Ureter (tissue), 1 donor: ENCODE measurements at places on chromosomes 1 and 21.

DNA sequence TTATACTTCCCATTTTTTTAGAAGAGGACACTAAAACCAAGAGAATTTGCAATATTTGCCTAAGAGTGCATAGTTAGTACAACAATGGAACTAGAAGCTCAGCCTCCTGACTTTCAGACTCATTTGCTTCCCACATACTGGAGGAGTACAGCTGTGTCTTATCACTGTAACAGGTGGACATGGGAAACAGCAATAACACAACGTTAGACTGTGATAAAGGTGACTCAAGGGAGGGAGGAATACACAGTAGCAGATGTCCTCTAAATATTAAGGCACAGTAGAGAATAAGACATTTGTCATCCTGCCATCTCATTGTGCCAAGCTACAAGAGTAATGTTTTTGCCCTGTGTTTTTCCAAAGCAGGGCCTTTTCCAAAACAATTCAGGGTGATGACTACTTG is 55.4 kb upstream of the JAK1 start:
- DNase-seq, result no peak

DNA sequence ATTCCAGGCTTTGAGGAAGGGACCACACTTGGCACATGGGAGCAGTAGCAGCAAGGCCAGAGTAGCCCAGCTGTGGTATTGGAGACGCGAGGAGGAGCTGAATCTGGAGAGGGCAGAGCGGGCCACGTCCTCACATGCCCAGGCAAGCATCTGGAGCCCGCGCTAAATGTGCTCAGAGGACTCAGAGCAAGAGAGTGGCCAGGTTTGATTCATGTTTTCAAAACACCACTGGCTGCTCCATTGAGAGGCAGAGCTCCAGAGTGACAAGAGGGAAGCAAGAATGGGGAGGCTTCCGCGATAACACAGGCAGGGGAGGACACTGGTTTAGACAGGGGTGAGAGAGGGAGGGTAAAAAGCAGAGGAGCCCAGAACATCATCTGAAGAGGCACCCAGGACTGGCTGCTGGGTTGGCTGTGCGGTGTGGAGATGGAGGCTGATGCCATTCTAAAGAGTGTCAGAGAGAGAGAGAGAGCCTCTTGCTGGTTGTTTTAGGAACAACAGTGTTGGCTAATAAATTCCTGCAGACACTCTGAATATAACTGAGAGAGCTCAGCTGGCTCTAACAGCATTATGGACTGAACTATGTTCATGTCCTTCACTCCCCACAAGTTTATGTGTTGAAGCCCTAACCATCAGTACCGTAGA is 32.3 kb downstream of the RCAN1 start:
- no peak for DNase-seq

DNA sequence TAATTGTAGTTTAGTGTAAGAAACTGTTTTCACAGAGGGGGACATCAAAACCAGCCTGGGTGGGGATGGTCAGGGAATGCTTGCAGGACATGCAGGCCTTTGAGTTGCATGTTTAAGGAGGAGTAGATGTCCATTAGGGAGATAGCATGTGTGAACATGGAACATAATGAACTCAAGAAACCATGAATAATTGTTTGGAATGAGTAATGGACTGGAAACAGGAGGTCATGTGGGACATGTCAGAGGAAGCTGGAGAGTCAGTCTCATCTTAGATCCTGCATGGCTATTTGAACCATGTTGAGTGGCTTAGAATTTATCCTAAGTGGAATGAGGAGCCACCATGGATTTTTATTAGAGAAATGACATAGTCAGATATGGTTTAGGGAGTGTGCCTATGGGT is 86.4 kb downstream of the RPE65 start:
- DNase-seq, result no peak

DNA sequence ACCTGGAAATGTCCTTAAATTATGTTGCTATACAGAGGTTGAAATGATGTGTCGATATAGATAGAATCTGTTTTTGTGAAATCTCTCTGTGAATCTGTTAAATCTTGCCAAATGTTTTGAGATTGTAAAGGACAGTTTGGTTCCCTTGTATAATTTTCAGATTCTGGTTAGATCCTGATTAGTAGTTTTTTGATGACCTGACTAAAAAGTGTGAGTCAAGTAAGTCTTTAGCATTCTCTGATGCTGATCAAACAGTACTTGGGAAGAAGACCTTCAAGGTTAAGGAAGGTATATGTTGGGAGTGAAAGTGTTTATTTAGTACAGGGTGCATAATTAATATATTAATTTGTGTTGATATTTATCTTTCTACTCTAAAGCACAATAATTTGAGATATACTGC is 32.7 kb downstream of the DDI2 start:
- no peak for DNase-seq

DNA sequence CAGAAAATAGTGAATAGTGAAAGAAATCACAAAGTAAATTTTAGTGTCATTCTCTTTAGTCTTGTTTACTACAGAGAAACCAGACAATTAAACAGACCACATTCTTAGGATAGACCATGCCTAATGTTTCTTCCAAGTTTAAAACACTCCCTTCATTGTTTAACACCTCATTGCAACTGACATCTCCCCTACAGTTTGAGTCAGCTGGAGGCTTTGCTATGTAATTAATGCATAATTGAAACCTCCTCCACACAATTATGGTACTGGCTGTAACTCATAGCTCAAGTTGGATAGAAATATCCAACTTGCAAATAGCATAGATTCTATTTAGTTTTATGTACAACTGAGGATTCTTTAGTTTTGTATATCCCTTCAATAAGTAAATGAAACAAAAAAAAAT is 35.2 kb upstream of the B3GALT2 start:
- DNase-seq, result no peak

DNA sequence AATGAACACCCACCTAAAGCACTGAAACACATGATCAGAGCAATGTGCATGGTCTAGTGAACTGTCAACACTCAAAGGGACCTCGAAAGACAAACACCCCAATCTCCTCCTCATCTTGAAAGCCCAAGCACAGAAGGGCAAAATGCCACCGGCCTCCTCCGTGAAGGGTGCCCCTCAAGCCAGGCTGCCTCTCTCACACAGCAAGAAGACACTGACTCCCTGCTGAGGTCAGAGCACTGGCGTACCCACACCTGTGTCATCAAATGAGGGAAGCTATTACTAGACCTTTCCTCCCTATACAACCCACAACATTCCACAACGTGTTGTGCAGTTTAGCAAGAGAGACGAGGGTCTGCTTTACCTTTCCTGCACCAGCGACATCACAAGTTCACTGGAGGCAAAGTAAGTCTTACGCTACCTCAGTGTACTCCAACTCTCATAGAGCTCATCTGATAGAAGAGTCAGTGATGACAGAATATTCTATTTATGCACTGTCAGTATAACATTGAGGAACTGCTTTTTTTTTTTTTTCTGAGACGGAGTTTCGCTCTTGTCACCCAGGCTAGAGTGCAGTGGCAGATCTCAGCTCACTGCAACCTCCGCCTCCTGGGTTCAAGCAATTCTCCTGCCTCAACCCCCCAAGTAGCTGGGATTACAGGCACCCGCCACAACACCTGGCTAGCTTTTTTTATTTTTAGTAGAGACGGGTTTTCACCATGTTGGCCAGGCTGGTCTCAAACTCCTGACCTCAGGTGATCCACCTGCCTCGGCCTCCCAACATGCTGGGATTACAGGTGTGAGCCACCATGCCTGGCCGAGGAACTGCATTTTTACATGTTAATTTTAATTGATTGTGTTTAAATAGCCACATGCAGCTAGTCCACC is 3.3 kb downstream of the SH3BP5L start:
- peak; percentile 15 for DNase-seq

- DNase-seq, result no peak
Measured at GRCh38 chr21:39107739-39108138, 75.5 kb downstream of the PSMG1 start.

- DNase-seq, result no peak
Measured at GRCh38 chr21:38747810-38748209, 57.9 kb upstream of the ETS2 start.

GRCh38 chr1:217482356-217483102 is 148.4 kb downstream of the GPATCH2 start:
- no peak for DNase-seq

DNA sequence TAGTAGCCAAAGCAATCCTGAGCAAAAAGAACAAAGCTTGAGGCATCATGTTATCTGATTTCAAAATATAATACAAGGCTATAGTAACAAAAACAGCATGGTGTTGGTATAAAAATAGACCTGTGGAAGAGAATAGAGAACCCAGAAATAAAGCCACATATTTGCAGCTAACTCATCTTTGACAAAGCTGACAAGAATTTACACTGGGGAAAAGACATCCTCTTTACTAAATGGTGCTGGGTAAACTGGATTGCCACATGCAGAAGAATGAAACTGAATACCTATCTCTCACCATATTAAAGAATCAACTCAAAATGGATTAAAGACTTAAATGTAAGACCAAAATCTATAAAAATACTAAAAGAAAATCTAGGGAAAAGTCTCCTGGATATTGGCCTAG is 59.5 kb upstream of the CD55 start:
- no peak for DNase-seq

DNA sequence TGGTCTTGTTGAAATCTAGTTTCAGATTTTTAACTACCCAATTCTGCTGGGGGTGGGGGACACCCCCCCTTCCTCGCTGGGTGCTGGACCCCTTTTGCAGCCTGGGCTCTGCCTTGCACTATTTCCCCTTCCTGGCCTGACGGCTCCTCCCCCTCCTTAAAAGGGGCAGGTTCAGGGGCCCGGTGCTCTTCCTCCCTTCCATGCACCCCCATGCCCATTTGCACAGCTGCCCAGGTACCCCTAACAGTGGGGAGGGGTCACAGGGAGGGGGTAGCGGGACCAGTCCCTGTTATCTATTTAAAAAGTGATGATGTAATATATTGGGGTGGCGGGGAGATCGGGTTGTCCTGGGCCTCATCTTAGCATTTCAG is 15.3 kb downstream of the ZBTB7B start:
- DNase-seq, result no peak

DNA sequence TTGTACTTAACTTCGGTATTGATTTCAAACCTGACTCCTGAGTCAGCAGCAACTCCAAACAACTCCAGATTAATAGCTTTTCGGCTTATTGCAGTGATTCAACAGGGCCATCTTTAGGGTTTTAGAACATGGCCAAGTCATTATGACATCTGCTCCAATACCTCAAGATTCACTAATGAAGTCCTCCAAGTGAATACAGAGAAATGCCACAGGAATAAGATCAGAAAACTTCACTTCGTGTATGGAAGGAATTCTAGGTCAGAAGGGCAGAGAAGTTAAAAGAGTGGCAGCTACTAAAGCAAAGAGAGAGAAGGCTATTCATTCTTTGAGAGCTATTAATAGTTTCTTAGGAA is 7.6 kb upstream of the C1orf116 start:
- DNase-seq, result no peak

DNA sequence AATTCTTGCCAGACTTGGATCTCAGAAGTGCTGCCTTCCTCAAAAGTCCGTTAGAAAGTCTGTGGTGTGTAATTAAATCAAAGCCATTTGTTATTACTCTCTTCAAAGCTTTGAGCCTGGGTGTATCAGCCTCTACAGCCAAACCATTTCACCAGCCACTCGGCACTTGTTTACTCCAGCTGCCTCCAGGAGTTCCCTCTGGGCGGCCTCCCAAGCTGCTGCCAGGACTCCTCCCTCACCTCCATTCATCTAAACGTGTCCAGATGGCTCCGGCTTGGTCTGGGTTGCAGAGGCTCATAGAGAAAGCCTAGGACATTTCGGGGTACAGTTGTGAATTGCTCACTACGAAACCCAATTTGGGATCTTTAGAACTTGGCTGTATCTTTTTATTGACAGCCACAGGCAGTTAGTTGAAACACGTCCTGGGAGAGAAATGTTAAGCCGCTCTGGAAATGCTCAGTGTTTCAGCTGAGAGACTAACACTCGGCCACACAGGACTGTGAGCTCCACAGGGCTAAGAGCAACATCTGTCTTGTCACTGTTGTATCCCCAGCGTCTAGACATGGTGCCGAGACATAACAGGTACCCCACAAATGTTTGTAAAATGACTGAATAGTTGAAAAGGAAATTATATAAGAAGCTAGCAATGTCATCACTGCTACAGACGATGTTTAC is 116.9 kb upstream of the NGF start:
- no peak for DNase-seq

DNA sequence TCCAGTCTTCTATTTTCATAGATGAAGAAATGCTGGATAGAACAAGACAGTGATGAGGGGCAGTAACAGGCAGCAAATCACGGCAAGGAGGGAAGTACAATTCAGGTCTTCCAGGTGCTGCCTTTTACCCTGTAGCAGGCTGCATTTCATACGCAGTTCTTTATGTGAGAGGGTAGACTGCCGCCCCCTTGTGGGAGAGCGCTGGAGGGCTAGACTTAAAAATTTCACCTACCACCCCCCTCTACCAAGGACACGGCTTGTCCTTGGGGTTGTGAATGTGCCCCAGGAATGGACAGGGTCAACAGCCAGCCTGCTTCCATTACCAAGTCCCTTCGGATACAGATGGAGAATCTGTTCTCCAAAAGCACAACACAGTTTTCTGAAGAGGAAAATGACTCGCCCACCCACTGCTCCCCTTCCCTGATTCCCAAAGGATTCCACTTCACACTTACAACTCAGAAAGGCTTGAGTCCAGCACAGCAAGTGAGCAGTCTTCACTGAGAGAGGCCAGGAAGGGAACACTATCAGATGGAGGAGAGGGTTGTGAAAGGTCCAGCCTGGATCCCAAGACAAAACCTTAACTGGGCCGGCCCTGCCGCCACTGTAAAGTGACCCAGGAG is 7.4 kb downstream of the WDR77 start:
- no peak for DNase-seq

DNA sequence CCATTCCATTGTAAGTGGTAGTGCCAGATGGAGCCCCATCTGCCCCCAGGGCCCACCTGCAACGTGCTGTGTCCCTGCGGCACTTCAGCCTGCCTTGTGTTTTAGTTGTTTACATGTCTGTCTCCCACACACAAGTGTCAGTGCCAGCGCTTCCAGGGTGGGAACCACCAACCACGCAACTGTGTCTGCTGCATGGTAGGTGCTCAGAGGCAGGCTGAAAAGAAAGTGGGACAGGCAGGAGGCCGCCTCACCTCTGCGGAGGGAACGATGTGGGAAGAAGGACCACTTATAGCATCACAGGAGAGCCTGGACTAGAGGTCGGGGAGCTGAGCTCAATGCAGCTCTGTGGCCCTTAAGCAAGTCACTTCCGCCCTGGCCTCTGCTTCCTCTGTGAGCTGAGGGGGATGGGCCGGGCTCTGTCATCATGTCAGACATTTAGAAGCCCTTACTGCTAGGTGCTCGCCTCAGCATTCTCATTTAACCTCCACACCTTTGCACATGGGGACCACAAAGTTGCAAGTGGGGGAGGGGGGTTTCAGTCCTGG is 17.9 kb downstream of the SLC9A1 start:
- DNase-seq, result no peak

- DNase-seq, result no peak
Measured at GRCh38 chr1:245520611-245521010, 365.8 kb downstream of the KIF26B start.

GRCh38 chr1:212254853-212255363 is 30.3 kb upstream of the PPP2R5A start:
- no peak for DNase-seq

DNA sequence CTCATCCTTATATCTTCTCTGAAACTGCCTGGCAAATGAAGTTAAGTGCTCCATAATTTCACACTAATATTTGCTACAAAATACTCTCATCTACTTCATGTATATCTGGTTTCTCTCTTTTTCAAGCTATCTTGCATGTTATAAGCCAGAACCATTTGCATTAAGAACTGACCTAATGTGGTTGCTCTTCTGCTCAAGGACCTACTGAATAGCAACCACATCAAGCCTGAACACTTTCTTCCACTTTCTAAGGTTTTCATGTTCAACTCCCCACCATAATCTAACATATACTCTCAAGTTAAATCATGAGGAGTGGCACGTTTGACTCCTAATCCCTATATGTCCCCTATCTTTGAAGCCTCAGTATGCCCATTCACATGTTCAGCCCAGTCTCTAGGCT is 27.2 kb downstream of the RGS1 start:
- DNase-seq, result no peak

- no peak for DNase-seq
Measured at GRCh38 chr1:170910273-170910672, 25.1 kb upstream of the MROH9 start.
